ENCODE measurements at places on chromosomes 4 and X.

GRCh38 chrX:49995795-49996455 is 73.5 kb downstream of the CLCN5 start:
- no peak for DNase-seq

GRCh38 chrX:69748055-69748454 is 132.1 kb downstream of the EDA start:
- DNase-seq: no peak

DNA sequence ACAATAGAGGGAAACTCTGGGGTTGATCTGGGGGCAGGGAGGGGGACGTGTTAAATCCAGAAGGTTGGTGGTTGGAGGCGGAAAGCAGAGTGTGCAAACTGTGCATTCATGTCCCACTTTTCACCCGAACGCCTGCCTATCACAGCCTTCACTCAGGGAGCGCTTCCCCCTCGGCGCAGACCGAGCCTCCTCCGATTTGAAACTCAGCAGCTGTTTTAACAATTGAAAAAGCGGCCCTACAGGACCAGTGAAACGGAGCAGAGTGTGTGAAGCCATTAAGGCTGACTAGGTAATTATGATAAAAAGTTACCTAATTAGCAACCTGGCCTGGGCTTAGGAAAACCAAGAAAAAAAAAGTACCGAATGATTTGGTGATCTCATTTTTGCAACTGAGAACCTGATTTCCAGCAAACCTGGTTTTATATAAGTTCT is 685 bp upstream of the NDNF start:
- peak; percentile 16 for DNase-seq

DNA sequence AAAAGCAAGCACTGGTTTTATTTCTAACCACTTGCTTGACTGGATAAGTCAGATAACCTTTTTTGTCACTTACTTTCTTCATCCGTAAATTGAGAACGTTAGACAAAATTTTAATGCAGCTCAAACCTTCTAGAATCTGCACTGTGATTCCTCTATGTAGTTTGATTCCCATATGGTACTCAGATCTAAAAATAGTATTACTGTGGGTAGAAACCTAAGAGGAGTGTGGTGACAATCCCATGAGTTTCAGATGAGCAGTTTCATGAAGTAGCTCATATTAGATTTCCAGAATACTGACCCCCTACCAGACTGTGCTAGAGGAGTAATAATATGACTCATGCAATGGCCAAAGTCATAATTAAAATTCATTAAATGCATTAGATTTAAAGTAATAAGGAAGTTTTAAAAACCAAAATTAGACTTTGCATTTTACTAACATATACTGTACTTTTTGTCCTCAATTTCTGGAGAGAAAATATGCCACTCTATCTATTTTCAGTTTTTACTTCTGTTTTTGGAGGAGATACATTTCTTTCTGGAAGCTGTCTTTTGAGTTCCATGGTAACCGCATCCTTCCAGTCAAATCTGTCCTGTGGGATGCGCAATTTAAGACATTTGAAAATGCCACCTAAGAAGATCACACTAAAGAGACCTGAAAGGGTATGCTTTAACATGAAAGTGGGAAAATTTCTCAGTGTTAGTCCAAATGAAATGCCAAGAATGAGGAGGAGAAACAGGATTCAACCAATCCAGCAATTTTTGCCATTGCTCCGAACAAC is 64.1 kb upstream of the GPM6A start:
- DNase-seq: no peak

DNA sequence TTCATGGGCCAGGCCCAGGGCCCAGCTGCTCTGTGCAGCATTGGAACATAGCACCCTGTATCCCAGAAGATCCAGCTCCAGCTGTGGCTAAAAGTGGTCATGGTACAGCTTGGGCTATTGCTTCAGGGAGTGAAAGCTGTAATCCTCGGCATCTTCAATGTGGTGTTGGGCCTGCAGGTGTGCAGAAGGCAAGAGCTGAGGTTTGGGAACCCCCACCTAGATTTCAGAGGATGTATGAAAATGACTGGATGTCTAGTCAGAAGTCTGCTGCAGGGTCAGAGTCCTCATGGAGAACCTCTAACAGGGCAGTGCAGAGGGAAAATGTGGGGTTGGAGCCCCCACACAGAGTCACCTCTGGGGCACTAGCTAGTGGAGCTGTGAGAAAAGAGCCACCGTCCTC is 341.7 kb downstream of the PPP3CA start:
- no peak for DNase-seq

- DNase-seq: peak; percentile 23
Measured at GRCh38 chr4:106775636-106776035, 260.5 kb downstream of the DKK2 start.

DNA sequence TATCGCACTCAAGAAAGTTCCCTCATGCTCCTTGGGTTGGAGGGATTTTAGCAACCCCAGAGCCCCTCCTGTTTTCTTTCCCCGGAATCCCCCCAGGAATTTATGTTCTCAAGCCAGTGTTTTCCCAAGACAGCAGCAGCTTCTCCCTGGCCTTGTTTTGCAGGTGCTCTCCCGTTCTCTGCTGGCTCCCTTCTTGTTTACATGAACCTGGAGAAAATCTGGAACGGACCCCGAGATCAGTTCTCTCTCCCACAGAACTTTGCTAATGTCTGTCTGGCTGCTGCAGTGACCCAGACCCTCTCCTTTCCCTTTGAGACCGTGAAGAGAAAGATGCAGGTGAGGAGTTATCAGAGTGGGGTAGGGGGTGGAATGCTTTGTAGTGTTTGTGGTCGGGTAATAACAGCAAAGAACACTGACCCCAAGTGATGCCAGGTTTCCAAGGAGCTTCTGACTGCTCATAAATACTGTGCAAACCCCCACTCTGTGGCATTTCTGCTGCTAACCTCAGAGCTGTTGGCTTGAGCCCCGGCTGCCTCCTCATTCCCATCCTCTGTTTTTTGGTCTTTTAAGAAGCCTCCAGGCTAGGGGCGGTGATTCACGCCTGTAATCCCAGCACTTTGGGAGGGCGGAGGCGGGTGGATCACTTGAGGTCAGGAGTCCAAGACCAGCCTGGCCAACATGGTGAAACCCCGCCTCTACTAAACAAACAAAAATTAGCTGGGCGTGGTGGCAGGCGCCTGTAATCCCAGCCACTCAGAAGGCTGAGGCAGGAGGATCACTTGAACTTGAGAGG is 11.1 kb downstream of the SLC25A43 start:
- peak; percentile 75 for DNase-seq

DNA sequence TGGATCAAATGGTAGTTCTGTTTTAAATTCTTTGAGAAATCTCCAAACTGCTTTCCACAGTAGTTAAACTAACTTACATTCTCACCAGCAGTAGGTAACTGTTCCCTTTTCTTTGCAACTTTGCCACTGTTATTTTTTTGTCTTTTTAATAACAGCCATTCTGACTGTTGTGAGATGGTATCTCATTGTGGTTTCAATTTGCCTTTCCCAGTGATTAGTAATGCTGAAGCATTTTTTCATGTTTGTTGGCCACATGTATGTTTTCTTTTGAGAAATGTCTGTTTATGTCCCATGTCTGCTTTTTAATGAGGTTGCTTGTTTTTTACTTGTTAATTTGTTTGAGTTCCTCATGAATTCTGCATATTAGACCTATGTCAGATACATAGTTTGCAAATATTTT is 198.8 kb downstream of the RAB28 start:
- DNase-seq: no peak

- no peak for DNase-seq
Measured at GRCh38 chr4:4362991-4363697, 23.8 kb upstream of the NSG1 start.

DNA sequence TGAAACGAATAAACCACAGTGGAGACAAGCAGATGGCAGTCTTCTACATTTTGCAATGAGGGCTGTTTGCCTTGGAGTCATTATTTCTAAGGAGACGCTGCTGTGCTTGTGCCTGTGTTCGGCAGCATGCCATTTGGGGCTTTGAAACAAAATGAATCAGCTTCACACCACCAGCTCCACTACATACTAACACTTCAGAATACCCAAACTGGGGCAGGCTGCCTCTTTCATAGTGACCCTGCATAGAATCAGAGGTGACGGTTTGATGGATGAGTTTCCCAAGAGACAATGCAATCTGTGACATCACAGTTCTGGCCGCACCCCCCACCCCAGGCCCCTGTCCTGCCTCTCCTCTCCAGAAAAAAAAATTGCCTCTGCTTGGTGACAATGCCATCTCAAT is 57.1 kb upstream of the MID1 start:
- no peak for DNase-seq

DNA sequence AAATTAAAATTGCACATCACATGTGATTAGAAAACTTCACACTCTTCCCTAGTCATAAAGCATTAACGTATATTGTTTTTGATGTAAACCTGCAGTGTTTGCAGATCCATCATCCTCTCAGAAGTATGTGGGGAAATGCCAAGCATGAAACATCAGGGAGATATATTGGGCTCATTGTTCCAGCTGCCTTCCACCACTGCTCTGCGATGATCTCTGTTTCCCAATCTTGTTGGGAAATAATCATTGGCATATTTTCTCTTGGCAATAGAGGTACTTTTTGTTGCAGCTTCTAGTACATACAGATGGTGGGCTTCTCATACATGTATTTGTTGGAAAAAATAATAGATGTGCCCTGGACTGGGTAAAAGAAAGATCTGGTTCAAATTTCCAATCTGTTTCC is 466.3 kb upstream of the HS3ST1 start:
- DNase-seq: no peak

DNA sequence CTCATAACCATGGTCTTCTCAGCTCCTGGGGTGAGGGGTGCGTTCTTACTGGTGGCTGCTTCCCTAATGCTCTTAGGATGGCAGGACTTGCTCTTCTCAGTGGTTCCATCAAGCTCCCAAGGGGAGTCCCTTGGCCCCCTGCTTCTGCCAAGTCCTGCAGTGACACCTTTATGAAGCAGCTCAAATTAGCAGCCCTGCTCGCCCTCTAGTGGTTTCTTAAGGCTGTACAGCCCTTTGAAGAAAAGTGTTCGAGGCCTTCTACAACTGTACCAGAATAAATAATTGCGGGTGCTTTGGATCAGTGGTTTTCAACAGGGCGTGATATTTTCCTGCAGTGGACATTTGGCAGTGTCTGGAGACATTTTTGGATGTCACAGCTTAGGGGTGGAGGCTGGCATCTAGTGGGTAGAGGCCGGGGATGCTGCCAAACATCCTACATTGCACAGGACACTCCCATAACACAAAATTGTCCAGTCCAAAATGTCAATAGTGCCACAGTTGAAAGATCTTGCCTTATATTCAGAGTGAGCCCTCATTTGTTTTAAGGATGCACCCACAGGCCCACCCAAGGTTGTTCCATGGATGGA is 204.7 kb upstream of the S100G start:
- DNase-seq: peak; percentile 51

DNA sequence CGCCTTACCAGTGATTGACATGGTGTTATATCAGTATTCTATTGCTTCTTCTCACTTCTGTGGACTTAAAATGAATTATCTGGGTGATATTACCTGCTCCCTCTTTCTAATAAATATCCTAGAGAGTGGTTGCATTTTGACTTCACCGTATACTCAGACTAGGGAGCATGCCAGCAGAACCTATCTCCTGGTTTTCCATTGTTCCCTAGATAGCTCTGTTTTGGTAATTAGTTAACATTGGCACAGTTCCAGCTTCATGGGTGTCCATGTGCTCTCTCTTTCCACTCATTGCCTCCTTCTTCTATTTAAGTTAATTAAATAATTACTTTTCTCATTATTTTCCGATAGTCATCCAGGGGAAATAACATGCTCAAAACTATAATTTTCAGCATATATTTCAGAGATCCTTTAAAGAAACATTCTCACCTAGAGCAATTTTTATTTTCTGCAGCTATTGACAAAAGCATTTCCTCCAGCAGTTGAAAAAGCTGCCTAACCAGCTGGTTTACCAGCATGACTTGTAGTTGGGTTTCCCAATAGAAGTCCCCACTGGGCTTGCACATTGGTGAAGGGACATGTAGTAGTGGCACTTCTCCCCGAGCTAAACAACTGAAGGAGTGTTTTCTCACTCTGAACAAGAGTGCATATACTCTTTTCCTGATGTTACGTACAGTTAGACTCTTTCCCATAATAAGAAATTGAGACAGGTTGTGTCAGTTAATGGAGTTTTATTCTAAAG is 27.9 kb upstream of the PAPSS1 start:
- no peak for DNase-seq

DNA sequence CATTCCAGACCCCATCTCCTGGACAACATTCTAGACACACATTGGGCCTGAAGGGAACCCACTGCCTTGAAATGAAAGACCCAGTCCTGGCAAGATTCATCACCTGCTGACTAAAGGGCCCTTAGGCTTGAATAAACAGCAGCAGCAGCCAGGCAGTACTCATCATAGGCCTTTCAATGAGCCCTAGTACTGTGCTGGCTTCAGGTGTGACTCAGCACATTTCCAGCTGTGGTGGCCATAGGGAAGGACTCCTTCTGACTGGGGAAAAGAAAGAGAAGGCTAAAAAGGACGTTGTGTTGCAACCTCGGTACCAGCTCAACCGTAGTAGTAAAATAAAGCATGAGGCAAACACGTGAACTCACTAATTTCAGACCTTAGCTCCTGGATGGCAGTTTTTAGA is 344.0 kb downstream of the ACTRT1 start:
- DNase-seq: no peak

DNA sequence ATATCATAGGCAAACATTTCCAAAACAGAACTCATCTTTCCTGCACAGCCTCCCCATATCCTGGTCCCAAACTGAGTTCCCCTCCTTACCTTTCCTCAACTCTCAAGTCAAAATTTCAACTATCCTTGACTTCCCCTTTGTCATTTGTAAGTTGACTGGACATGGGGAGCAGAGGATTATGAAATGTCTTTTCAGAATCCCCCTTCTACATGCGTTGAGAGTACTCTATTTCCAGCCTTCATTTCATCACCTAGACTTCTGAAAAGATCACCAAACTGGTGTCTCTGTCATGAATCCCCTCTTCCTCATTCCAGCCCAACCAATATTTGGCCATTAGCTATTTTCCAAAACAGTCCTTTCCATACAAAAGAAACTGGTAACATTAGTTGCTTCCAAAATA is 95.2 kb downstream of the SYNPO2 start:
- no peak for DNase-seq

DNA sequence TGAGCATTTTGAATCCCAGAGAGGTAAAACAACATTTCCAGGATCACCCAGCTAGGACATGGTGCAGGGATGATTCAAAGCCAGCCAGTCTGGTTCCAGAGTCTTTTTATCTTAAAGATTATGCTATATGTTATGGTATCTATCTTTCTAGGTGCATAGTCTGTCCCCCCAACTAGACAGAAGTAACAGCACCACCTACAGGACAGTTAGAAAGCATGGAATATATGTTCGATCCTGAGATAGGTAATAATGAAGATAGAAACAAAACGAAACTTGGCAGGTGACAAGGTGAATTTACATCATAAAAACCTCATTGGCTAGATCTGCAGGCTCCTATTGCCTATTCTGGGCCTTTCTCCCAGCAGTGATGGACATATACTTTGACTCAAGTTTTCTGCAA is 723.2 kb downstream of the SMARCA1 start:
- peak; percentile 3 for DNase-seq

DNA sequence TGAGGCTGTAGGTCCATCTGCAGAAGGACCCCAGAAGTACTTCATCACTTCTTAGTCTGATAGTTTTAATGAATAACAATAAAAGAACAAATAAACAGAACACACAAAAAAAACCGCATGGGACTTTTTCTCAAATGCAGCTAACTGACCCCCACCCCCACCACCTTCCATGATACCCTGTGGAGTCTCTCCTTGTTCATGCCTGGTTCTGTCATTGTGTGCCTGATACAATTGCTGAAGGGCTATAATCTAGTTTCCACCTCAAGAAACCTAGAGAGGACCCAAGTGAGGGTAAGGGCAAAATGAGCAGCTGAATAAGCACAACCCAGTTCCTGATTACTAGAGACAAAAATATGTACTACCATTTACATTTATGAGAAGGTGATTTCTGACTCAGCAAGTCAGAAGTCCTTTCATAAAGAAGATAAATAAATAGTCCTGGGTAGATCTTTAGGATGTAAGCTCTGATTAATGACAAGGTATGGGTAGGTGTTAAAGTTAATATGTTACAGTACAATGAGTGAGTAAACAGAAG is 155.1 kb downstream of the TMA16 start:
- DNase-seq: no peak
